ENCODE measurements at places on chromosomes 6 and 20. TPM values are rescaled to one million over a fixed set of nuclear protein-coding genes. Genes with fewer than 3 reads are reported as not detected.

The LHFPL5 gene
- total RNA-seq = not detected

The SLC35B3 gene
- total RNA-seq = 7.2 TPM

The ADGRF1 gene
- 6.7 TPM for total RNA-seq

The CTCFL gene
- not detected for total RNA-seq

The OR5V1 gene
- not detected for total RNA-seq

The SLC52A3 gene
- 1.3 TPM for total RNA-seq

The KIF25 gene
- total RNA-seq = not detected

The CNPY3 gene
- 16.2 TPM for total RNA-seq

All from tracheal epithelial cell (primary cell).